Right kidney (tissue), 9 donors: ENCODE measurements at places on chromosomes 6 and 20.

DNA sequence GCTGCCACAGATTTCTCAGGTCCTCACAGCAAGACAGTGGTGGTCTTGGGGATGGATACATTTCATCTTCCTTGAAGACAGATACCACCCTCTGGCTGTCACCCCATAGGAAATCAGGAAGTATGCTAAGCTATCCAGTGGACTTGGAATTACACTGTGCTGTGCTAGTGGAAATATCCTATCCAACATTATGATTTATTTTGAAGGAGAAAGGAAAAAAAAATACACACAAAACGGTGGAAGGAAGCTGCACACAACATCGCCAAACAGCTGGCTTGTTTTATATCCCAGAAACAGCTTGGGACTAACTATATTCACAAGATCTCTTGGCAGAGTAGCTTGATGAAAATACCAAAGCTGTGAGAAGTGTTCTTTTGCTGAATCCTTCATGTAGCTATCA lies 257.6 kb downstream of the LAMA2 start:
- peak; percentile 6 for DNase-seq

DNA sequence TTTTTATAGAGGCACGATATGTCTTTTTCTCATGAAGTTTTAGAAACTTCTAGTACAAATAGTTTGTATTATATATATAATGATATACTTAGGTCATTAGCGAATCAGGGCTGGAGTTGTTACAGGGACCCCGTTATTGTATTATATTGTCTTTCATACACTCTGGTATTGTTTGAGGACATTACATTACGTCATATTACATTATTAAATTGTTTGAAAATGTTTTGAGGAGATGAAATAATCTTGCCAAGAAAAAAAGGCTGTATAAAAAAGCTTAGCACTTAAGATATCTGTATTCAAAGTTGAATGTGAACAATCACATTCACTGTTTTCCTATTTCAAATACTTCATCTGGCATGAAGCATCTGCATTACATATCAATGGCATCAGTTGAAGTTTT lies 239.6 kb upstream of the ASCC3 start:
- no peak for DNase-seq

GRCh38 chr6:149094934-149095351 lies 222.6 kb upstream of the TAB2 start:
- no peak for DNase-seq

DNA sequence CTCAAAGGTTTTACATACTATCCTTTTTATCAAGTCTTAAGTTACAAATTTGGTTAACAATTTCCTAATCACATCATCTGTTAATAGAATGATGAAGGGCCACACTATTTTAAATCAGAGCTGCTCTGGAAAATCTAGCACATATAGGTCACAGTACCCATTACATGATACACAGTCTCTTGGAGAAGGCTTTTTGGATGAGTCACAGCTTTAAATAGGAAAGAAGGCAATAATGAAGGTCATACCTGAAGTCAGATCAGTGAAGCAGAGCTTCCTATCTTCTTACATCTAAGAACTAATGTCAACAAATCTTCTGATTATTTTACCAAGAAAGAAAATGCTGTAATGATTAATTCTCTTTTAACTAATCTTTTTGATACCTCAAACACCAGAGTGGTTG lies 248.5 kb downstream of the BTBD9 start:
- DNase-seq = no peak

DNA sequence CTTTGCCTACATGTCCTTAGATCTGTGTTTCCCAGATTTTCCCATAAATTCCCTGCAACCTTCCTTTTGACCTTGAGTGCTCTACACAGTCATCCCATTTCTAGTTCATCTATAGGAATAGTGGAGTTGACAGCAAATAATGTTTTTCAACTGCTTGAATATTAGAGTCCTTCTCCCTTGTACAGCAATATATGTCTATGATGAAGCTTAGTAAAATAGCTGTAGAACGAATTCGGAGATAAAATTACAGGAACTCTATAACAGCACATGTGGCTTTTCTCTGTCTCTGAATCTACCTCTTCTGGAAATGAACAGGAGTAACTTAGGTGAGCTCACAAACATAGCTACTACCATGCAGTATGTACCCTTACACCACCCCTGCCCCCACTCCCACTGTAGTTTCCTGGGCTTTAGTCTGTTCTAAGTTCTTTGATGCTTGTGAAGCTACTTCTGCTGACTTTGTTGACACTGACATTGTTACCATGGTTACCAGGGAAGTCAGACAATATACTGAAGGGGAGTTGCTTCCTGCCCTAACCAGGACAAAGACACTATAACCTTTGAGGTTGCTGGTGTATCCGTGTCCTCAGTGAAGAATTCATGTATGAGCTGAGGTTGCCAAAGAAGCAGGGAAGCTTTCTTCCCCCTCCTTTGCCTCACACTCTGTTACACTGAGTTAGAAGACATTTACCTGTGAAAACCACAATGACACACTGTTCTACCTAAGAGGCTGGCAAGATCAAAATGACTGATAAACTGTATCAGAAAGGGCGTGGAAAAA lies 35.8 kb upstream of the SHLD1 start:
- no peak for DNase-seq

DNA sequence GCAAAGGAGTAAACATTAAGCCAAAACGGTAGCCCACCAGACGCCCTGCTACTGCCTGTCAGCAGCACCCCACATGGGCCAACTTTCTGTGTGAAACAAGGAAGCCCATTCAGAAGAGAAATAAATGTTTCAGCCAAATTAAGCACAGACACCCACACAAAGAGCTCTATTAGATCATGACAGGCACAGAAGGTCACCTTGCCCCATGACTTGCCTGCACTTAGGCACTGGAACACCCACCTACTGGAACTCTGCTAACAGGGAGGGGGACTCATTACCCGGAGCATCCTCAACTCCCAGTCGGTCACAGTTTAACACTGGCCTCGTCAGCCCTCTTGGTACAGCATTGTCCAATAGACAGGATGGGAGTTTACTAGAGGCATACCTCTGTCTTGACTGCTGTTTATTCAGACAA lies 31.8 kb downstream of the GFOD1 start:
- DNase-seq = no peak

GRCh38 chr20:53527196-53527595 lies 66.4 kb downstream of the ZNF217 start:
- DNase-seq = no peak

- no peak for DNase-seq
Measured at GRCh38 chr6:111837007-111837406, 36.2 kb downstream of the FYN start.

GRCh38 chr6:93416571-93417420 lies 2.6 kb downstream of the EPHA7 start:
- DNase-seq = peak; percentile 91

GRCh38 chr6:19860235-19860877 lies 23.2 kb downstream of the ID4 start:
- no peak for DNase-seq

DNA sequence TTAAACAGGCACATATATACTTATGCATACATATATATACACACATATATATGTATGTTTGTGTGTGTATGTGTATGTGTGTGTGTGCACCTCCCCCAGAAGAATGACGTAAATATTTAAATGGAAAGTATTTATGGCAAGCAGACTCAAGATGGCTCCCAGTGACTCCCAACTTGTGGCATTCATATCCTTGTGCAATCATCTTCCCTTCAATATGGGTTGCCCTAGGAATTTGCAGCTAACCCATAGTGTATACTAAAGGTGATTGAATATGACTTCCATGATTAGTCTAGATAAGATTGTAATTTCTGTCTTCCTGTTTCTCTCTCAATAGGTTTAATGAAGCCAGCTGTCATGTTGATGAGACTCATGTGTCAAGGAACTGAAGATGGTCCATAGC lies 127.6 kb downstream of the TRDN start:
- DNase-seq = no peak

- DNase-seq = no peak
Measured at GRCh38 chr6:138328210-138328609, 49.5 kb upstream of the SMIM28 start.

GRCh38 chr20:17933121-17933520 lies 35.5 kb downstream of the SNX5 start:
- no peak for DNase-seq
